ENCODE measurements at places on chromosomes 5 and 9.

DNA sequence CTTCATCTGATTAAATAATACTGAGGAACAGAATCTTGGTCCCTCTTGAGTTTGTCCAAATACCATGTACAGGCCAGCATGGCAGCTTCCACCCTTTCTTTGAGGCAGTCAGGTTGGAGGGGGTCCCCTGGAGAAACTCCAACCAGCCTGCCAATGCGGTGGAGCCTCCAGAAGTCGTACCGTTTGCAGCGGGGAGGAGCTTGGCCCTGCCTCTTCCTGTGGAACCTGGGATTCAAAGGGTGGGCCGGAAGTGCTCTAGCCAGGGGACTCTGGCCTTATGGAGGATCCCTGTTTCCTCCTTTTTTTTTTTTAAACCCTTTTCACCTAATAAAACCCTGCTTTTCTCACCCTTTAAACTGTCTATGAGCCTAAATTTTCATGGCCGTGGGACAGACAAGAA lies 216.3 kb upstream of the ZNF608 start:
- DNase-seq = no peak

DNA sequence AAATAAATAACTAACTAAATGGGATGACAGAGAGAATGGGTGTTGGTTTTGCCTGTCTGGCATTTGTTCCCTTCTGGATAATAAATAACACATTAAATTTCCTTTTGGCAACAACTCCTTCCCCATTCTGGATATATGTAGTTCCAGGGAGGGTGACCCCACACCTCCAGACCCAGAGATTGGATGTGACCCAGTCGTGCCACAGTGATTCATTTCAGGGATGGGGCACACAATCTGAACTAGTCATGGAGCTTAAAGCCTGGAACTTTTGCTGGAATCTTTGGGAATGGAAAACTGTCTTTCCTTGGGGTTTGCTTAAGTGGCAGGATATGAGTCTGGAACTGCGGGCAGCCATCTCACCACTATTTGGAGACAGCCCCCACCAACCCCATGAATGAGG lies 11.3 kb downstream of the KLF9 start:
- no peak for DNase-seq

- no peak for DNase-seq
Observed at GRCh38 chr5:55421074-55421529, 113.3 kb downstream of the MTREX start.

GRCh38 chr5:64298586-64298985 lies 132.9 kb downstream of the RNF180 start:
- no peak for DNase-seq

DNA sequence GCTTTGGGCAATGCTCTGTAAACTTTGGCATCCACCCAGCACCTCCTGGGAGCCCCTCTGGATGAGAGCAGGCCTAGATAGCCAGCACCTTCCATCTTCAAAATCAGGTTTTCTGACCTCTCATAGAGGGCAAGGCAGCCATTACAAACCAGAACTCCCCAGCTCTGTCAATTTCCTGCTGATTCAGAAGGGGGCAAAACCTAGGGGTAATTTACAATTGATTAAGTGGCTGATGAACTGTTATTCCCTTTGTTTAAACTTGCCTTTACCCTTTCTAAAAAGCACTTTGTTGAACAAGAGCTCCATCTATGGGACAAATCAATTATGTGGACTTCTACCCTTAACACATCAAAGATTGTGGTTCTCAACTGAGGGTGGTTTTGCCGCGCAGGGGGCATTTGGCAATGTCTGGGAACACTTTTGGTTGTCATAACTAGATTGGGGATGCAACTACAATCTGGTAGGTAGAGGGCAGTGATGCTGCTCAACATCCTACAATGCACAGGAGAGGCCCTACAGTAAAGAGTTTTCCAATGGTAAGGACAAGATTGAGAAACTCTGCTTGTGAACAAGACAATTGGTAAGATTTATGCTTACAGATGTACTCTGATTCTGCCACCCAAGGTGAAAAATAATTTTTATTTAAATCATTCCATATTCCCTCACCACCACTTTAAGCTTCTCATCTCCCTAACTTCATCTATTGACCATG lies 184.1 kb downstream of the MARCHF11 start:
- no peak for DNase-seq

Measured in nucleus accumbens (tissue), 56 donors.